Activated T-helper 2 cell treated with anti-CD3 and anti-CD28 coated beads, Interferon-gamma antibody, Interleukin-2, Interleukin-4, amounts not matched to agents 10 μg/mL and 5 μg/mL and 100 μg/mL, durations not matched to agents 14 hours and 24 hours and 36 hours (primary cell): ENCODE measurements at places on chromosomes 3 and 15. TPM values are rescaled to one million over a fixed set of nuclear protein-coding genes. Genes with fewer than 3 reads are reported as not detected.
A peak's percentile ranks its signal among the peaks of the same experiment; 100 is the strongest.

Gene DPP8
- total RNA-seq, result 32.3 and 33.8 TPM in 2 replicates

DNA sequence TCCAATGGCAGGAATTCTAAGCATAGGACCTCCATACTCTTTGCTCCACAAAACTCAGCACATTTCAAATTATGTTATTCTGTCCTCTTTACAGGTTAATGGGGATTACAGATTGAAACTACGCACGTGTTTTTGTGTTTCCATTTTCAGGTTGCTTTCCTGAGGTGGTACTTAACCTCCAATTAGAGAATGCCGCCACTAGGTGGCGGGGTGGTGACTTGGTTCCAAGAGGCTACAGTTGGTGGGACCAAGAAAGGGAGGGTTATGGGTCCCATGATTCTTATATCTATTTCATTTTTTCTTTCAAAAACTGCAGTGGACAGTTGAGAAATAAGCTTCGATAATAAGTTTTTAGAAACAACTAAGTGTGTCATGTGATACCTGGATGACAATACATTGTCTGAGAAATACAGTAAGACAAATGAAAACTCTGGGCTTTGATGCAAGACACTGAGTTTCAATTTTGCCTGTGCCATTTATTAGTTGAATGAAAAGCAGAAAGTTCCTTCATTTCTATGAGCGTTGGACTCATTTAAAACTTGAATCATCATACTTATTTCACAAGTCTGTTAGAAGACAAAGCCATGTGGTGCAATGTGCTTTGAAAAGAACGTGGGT is 539.0 kb downstream of the FGF12 start:
- peak; percentile 10 for DNase-seq

GRCh38 chr3:9199775-9200174 is 49.7 kb downstream of the SRGAP3 start:
- no peak for DNase-seq

- no peak for DNase-seq
Observed at GRCh38 chr3:164537485-164537884, 540.8 kb downstream of the SI start.

- DNase-seq, result no peak
Observed at GRCh38 chr3:131608741-131609140, 106.0 kb upstream of the MRPL3 start.

DNA sequence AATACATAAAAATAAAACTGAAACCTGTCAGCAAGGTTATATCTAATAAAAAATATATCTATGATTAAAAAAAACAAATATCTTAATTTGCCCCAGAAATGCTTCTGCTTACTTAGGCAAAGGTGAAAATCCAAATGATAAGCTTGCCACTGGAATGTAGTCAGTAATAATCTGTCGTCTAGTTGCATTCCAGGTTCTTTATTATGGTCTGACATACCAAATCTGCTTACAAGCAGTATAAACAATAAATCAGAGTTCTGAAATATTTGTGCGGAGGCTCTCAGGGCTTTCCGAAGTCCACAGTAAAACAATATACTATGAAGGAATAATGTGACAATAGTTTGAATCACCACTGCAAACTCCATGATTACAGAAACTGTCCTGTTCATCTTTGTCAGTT is 1133.5 kb downstream of the ROBO1 start:
- no peak for DNase-seq

DNA sequence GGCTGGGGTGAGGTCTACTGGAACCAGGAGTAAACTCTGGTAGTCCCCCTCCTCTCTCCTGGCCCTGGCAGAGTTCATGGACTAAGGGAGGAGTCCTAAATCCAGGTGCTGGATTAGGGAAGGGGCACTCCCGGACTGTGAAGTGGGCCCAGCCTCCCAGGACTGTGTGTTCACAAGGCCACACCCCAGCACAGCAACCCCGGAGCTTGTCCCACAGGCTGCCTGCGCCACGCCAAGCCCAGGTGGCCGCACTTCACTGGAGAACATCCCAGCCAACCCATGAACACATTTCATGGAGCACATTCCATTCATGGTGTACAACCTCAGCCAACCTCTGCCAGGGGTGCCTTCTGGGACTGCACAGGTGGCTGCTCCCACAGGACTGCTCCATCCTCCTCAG is 8.2 kb downstream of the ARPIN start:
- no peak for DNase-seq

GRCh38 chr3:168087539-168087938 is 8.2 kb downstream of the GOLIM4 start:
- DNase-seq, result no peak

GRCh38 chr3:196931828-196932587 is 10.3 kb downstream of the NCBP2 start:
- no peak for DNase-seq

Gene LINGO1
- total RNA-seq, result not detected in 2 replicates

Gene KLHL40
- total RNA-seq, result not detected in 2 replicates

GRCh38 chr3:140573011-140573410 is 104.9 kb upstream of the TRIM42 start:
- no peak for DNase-seq

Gene SCAP
- total RNA-seq, result 79.6 and 83.9 TPM in 2 replicates

GRCh38 chr3:149612456-149612855 is 45.4 kb downstream of the WWTR1 start:
- no peak for DNase-seq

DNA sequence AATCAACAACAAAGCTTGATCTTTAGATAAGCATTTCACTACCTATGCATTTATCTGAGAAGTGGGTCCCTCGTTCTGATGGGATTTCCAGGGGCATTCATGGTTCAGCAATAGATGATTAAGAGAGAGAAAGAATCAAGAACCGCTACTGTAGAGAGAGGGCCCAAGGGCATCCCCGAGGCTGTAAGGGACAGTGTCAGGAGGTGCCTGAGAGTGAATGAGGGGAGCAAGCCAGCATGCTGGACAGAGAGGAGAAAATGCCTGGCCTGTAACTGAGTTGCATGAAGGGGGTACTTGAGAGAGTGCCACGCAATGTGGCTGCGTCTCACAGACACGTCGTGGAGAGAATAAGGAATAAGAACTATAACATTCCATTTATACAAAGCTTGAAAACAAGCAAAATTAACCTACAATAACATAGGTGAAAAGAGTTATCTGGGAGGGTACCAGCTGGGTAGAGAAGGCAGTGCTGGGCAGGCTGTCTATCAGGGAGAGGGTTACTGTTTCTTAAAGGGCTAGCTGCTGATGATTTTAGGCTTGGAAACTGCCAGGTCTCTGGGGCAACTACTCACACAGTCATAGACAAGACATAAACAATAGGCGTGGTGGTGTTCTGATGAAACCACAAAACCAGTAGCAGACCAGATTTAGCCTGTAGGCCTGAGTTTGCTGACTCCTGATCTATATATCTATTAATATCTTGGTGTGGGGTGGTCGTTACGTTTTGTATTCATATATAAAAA is 374.6 kb upstream of the CFAP20DC start:
- no peak for DNase-seq

GRCh38 chr15:69976366-69976994 is 121.2 kb downstream of the TLE3 start:
- DNase-seq, result peak; percentile 37

GRCh38 chr3:64417816-64418215 is 192.6 kb upstream of the PRICKLE2 start:
- DNase-seq, result no peak

DNA sequence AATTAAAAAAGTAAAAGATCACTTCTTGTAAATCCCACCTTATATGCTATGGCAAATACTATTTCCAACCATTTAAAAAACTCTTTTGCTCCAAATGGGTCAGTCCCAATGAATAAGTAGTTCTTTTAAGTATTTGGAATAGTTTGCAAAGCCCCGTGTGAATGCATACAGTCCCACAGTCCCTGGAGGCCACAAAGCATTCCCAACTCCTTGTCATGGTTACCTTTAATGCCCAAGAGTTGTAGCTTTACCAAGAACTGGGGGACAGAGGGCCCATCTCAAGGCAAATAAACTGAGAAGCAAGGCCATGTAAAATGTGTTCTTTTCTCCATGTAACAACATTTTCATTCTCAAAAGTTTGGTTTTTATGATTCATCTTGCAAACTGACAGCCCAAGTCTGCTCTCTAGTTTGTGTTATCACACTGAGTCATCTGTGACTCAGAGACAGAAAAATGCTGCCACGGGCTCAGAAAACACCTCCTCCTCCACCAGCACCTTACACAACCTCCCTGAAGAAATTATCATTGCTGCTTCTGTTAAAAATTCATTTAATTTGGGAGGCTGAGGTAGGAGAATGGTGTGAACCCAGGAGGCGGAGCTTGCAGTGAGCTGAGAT is 336.2 kb downstream of the ERC2 start:
- DNase-seq, result no peak

Gene SOX14
- not detected in 2 replicates for total RNA-seq

DNA sequence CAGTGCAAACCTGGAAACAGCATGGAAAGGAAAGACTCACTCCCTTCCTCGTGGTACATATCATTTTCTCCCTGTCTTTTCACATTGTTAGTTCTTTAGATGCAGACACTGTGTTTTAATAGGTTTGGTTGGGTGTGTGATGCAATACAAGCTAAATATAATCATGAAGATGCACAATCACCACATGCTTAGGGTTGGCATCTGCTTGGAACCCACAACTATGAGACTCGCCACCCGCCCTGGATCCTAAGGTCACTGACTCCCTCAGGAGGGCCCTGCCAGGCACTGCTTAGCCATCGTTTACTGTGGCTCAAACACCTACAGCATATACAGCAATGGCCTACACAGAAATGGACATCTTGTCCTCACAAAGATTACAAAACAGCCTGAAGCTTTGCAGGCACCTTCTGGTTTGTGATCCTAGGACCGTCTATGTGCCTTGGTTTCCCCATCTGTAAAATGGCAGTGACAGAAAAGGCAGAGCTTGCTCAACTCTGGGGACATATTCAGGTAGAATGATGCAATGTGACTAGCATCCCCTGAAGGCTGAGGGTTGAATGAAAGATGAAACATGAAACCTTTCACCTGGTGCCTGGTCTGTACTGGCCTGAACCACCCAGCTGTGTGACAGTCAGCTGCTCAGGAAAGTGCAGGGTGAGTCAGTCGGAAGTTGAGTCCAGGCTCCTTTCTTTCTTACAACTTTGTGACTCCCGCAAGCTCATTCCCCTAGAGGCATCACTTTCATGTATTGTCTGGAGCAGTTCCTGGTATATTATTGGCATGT is 123.6 kb upstream of the PFN2 start:
- no peak for DNase-seq

DNA sequence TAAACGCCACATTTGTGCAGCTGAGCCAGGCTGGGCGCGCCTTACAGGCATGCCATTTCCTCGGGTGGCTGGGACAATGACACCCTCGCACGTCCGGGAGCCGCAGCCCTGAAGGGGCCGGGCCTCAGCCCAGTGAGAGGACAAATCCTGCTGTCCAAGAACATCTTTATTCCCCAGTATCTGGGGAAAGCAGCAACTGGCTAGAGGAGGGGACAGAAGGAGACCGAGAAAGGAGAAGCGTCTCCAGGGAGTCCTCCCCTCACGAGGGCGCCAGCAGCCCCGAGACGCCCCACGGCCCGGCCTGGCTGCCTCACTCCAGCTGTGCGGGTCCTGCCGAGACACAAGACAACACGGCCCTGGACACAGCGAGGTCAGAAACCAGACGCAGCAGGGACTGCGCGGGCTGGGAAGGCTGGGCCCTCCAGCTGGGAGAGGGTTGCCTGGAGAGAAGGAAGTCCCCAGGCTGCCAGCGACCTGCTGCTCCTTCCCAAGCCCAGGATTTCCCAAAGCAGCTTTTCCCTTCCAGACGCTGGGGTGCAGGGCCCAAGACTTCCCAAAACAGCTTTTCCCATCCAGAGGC is 130.2 kb downstream of the CHSY1 start:
- no peak for DNase-seq

Gene ATP13A5
- total RNA-seq, result not detected in 2 replicates

GRCh38 chr3:31170932-31171670 is 276.6 kb upstream of the GADL1 start:
- no peak for DNase-seq

GRCh38 chr3:99960941-99961340 is 143.3 kb downstream of the CMSS1 start:
- no peak for DNase-seq

DNA sequence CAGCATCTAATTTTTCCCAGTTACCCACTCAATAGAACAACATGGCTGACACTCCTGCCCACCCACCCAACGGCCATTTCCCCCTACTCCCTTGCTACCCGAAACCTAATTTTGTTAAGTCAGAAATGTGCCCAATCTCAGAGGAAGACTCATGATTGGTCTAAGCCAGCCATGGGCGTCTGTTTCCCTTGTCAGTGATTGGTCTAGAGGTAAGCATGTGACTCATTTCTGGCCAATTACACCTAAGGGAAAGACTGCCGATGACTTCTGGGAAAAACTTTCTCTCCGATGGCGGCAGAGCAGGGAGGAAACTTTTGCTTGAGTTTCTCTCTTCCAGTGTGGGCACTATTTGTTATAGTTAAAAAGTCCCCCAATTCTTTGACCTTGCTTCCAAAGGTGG is 72.9 kb downstream of the RPLP1 start:
- DNase-seq, result no peak

DNA sequence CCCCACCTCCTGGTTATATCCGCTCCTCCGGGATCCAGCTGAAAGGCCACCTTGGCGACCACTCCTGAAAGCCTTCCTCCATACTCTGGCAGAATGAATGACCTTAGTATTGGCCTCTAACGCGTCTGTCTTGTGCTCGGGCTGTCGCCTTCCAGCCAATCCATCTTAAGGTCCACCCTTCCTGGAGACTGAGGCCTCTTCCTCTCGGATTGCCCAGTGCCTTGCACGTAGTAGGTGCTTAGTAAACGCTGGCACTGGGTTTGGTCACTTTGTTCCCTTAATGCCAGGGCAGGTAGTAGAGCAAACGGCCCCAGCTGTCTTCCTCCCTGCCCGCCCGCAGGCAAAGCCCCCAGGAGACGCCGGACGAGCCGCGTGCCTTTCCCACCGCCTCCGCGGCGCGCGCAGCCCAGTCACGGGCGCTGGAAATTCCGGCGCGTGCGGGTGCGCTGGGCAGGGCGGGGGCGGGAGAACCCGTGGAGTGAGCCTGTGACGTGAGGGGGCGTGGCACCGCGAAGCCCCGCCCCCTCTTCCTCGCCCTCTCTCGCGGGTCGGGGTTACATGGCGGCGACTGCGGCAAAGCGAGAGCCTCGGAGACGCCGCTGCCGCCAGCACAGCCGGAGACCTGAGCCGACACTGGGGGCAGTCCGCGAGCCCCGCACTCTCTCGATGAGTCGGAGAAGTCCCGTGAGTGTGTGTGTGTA is at the start of gene MAPK6:
MAPK6 (plus strand) TSS at position 527 of the 701 bp plus-strand sequence. CDS start 27,242 bp downstream, outside the sequence.
- DNase-seq, result peak; percentile 92
